ENCODE measurements at places on chromosomes 2 and 18.
A peak's percentile ranks its signal among the peaks of the same experiment; 100 is the strongest.

DNA sequence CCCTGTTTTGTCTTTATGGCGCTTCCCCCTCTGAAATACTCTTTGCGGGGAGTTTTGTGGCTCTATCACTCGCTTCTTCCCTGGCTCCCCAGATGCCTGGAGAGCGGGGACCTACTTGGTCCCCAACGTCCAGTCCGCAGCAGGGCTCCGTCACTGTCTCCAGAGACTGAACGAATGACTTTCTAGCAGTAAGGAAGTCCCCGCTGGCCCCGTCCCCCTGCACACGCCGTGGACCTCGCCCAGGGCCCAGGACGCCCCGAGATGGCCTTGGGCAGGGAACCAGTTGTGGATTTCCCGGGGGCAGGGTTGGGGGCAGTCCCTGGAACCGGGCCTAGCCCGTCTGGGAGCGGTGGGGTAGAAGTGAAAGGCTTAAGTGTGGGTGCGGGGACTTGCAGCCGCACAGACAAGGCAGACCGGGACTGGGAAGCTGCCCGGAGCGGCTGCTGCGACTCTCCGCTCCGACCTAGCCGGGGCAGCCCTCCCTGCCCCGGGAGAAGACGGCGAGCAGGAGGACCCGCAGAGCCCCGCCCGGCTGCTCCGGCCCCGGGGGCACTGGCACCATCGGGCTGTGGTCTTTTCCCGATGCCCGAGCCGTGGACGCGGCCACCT, 821 bp upstream of the EPHA4 start:
- DNase-seq: peak; percentile 59

GRCh38 chr2:11224887-11225286, 69.6 kb downstream of the SLC66A3 start:
- no peak for DNase-seq

DNA sequence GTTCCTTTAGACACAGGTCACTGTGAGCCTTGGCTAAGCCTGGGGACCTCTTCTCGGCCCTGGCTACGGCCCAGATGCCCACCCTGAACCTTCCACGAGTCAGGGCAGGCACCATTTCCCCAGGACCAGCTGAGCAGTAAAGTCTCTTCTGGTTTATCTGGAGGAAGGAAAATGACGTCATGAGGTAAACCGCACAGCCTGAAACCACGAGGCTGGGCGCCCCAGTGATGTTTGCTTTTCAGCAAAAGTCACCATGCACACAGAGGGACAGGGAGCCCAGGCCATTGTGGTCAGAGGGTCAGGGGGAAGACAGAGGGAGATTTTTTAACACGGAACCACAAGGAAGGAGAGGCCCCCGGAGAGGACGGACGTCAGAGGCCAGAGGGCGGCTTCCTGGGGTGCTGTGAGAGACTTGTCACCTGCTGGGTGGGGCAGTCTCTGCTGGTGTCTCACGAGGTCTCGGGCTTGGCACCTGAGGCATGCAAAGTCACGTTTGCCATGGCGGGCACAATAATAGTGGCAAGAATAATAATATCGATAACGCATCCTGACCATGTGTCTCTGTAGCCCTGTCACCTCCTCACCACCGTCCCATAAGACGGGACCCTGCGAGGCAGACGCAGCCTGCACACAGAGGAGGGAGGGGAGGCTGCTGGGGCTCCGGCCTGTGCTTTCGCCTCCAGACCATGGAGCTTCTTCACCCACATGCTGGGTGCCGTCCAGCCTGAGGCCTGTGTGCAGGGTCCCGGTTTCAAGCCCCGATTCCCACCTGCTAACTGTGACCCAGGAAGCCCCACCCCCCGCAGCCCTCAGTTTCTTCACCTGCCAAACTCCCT, 33.2 kb upstream of the FOSL2 start:
- DNase-seq: peak; percentile 77

GRCh38 chr2:225894236-225894980, 494.9 kb downstream of the NYAP2 start:
- DNase-seq: no peak

- no peak for DNase-seq
These were observed 395.3 kb downstream of the TSN start for GRCh38 chr2:122150524-122151280.

GRCh38 chr2:223536546-223536945, 65.6 kb downstream of the SCG2 start:
- DNase-seq: no peak

- DNase-seq: no peak
These were observed 68.9 kb upstream of the EFEMP1 start for GRCh38 chr2:55992455-55992854.

- DNase-seq: no peak
These were observed 100.7 kb upstream of the CYP1B1 start for GRCh38 chr2:38176619-38177021.

- no peak for DNase-seq
These were observed 394.2 kb downstream of the IRS1 start for GRCh38 chr2:226405465-226405864.

DNA sequence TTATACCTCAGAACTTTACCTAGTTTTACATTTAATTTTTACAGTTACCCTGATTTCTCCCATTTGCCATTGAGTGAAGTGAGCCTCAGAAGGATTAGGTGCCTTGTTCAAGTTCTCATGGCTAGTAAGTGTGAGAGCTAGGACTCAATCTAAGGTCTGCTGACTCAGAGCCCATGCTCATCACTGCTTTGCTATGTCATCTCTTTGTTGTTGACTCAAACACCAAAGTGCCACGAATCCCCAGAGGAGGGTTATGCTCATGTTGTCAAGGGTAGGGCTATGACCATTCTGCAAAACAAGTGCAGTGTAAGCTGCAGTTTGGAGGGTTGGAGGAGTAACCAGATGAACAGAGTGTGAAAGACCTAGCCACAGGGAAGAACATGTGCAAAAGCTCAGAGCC, 185.4 kb upstream of the SKOR2 start:
- no peak for DNase-seq

- DNase-seq: no peak
These were observed 221.3 kb upstream of the TMEFF2 start for GRCh38 chr2:192416060-192416459.

DNA sequence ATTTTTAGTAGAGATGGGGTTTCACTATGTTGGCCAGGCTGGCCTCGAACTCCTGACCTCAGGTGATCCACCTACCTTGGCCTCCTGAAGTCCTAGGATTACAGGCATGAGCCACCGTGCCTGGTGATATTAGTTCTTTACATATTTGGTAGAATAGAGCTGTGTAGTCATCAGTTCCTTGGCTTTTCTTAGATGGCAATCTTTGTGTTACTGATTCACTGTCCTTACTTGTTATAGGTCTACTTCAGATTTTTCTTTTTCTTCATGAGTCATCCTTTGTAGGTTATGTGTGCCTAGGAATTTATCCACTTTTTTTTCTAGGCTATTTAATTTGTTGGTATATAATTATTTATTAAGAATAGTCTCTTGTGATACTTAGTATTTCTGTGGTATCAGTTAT, 30.3 kb upstream of the ZSWIM2 start:
- no peak for DNase-seq

- DNase-seq: no peak
These were observed 127.2 kb downstream of the OSBPL1A start for GRCh38 chr18:24270358-24270936.

DNA sequence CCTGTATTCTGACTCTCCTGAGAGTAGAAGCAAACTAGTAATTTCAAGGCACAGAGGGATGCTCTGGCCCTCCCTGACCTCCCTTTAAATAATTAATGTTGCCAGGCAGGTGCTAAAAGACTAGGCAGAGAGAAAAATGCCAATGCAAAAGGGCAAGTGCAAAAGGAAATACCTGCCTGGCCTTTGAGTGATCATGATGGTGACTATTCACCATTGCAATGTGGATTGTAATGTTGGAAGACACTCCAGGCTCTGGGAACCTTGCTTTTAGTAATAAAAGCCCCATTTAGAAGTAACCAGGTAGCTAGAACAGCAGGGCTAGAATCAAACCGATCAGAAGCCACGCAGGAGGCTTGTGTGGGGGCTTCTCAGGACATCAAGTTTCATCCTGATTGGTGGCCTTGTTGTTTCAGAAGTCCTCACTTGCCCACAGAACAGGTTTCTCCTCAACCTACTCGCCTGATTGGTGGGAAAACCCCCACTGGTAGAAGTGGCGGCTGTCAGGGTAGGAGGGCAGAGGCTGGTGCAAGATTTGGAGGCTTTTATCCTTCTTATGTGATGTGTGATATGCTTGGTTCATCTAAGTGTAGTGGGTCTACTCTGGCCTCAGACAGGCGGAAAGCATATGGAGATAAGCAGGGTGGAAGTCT, 16.0 kb upstream of the CHRNA1 start:
- no peak for DNase-seq

GRCh38 chr18:40863801-40864200, 1091.2 kb upstream of the PIK3C3 start:
- no peak for DNase-seq

GRCh38 chr2:227214622-227215041, 50.2 kb downstream of the COL4A3 start:
- no peak for DNase-seq

DNA sequence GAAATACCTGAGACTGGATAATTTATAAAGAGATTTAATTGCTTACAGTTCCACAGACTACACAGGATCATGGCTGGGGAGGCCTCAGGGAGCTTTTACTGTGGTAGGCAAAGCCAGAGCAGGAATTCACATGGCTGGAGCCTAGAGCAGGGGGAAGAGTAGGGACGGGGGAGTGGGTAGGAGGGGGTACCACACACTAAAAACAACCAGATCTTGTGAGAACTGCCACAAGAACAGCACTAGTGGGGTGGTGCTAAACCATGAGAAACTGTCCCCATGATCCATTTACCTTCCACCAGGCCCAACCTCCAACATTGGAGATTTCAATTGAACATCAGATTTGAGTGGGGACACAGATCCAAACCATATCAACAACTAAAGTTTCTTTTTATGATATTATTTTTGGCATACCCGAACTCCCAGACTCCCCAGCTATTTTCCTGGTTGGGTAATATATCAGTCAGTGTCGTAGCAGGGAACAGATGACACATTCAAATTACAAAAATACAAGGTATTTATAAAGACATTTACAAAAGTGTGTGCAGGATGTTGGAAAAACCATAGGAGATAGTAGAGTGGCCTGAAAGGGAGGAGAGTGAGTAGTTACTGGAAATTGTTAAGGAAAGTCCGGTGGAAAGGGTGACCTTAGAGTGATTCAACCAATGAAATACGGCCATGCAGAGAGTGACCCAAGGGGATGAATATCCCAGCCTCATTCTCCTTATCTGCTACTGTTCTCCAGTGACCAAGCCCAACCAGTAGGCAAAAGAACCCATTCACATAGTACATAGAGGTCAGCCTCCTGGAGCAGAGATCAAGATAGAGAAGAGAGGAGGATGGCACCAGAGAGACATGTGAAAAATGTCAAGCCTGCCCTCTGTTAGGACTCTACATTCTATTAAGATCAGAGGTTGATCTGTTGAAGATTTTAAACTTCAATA, 8.8 kb downstream of the RPL37A start:
- DNase-seq: no peak
